HCT116 (cell line): ENCODE measurements at places on chromosomes 1 and 21.
A peak's percentile ranks its signal among the peaks of the same experiment; 100 is the strongest.

DNA sequence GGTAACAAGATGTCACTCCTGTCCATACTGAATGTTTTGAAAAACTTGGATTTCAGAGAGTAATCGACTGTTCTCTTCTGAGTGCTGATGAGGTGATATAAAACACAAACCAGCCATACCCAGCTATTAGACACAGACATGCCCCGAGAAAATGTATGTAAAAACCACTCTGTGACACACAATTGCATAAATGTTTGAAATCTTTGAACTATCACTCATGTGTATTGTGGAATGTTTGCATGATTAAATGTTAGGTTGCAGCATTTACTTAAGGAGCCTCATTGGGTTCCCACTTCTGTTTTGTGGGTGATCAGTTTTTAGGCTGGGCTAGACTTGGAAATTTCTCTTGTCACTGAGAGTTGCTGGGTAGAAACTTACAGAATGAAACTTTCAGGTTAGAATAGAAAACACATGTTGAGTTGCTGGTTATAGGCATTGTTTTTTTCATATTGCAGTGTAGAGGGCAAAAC lies 270.4 kb upstream of the B3GALT2 start:
- H3K27ac ChIP-seq, result no peak overlapping the region
- no peak for DNase-seq
- no peaks in the 10 kb centered on the region for H3K36me3 ChIP-seq
- no peaks in the 10 kb centered on the region for H3K27me3 ChIP-seq
- H3K4me3 ChIP-seq, result no peak overlapping the region

GRCh38 chr1:34682452-34683223 lies 72.2 kb upstream of the GJB5 start:
- no peaks in the 10 kb centered on the region for H3K4me1 ChIP-seq
- no peak overlapping the region for H3K27ac ChIP-seq
- H3K27me3 ChIP-seq, result peaks cover 33% of the 10 kb centered on the region

- no peaks in the 10 kb centered on the region for H3K27me3 ChIP-seq
- H3K4me1 ChIP-seq, result peaks cover 46% of the 10 kb centered on the region
- no peaks in the 10 kb centered on the region for H3K36me3 ChIP-seq
- no peak overlapping the region for H3K27ac ChIP-seq
- no peak overlapping the region for H3K4me3 ChIP-seq
Observed at GRCh38 chr1:21318714-21319159, 28.5 kb upstream of the ECE1 start.

DNA sequence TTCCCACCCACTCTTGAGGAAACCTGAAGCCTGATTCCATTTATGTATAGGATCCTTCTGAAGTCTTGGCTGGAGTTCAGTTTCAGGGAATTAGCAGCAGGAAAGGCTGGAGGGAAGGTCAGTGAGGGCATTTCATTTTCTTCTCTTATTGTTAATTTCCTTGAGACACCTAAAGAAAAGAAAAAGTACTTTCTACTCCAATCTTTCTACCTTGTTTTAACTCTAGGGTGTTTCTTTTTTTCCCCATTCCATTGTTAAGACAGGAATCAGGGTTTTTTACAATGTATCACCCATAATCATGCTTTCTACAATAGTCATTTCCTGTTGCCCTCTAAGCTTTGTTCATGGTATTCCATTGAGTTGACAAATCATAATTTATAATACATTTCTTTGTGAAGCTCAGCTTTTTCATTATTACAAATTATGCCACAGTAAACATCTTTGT lies 27.4 kb downstream of the SNRPE start:
- peak; percentile 36 for DNase-seq
- H3K27ac ChIP-seq, result peak overlapping the region; percentile 71
- peak overlapping the region; percentile 39; the same call in 1 of the 2 replicates for H3K4me3 ChIP-seq
- H3K36me3 ChIP-seq, result no peaks in the 10 kb centered on the region
- H3K4me1 ChIP-seq, result peaks cover 26% of the 10 kb centered on the region
- no peaks in the 10 kb centered on the region for H3K27me3 ChIP-seq

DNA sequence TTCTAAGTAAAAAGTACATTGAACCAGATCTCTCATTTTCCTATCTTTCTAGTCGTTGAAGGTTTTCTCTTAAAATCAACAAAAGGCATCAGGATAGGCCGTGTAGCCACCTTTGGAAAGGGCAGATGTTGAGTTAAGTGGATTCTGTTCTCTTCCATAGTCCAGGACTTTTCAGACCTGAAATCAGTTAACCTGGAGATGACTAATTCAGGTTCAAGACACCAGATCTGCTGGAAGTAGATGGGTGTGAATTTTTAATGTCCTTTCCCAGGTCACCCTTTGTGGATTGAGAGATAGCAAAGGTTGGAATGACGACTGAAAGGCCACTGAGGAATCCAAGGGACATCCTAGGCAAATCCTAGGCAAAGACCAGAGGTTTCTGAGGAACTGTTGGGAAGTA lies 172.8 kb downstream of the DHRS3 start:
- no peak for DNase-seq
- H3K4me3 ChIP-seq, result no peak overlapping the region
- no peak overlapping the region for H3K27ac ChIP-seq
- H3K27me3 ChIP-seq, result no peaks in the 10 kb centered on the region

GRCh38 chr1:110756506-110756905 lies 81.8 kb upstream of the KCNA3 start:
- no peak overlapping the region for H3K4me3 ChIP-seq
- no peaks in the 10 kb centered on the region for H3K4me1 ChIP-seq
- no peak for DNase-seq
- H3K27me3 ChIP-seq, result peaks cover 50% of the 10 kb centered on the region
- H3K27ac ChIP-seq, result no peak overlapping the region
